ENCODE measurements at places on chromosomes 3 and 15. TPM values are rescaled to one million over a fixed set of nuclear protein-coding genes. Genes with fewer than 3 reads are reported as not detected.
A peak's percentile ranks its signal among the peaks of the same experiment; 100 is the strongest.

GRCh38 chr15:32747921-32748342 lies 30.1 kb downstream of the GREM1 start:
- DNase-seq: no peak

- no peak for DNase-seq
Observed at GRCh38 chr15:67741308-67741707, 84.0 kb upstream of the SKOR1 start.

GRCh38 chr15:98758224-98758623 lies 109.9 kb downstream of the IGF1R start:
- DNase-seq: no peak

GRCh38 chr3:101530686-101531047 lies 17.7 kb upstream of the SENP7 start:
- no peak for DNase-seq

DNA sequence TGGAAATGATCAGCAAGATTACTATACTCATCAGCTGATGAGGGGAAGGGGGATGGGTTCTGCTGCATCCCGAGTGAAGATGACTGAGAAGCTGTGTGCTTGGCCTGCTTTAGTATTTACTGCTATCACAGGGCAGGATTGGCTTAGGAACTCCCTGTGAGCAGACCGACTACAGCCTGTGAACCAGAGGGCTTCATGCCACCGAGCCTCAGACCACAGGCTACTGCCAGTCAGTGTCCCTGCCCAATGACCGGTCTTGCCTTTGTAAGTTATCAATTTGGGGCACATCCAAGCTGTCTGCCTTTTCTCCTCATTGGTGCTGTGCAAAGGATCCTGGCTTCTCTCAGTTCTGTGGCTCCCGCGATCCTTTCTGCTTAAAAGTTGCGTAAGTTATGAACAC lies 71.5 kb downstream of the PDCD6IP start:
- no peak for DNase-seq

GRCh38 chr3:133236901-133237300 lies 163.0 kb upstream of the BFSP2 start:
- DNase-seq: no peak

- DNase-seq: no peak
Observed at GRCh38 chr3:149186219-149186618, 35.4 kb downstream of the CP start.

DNA sequence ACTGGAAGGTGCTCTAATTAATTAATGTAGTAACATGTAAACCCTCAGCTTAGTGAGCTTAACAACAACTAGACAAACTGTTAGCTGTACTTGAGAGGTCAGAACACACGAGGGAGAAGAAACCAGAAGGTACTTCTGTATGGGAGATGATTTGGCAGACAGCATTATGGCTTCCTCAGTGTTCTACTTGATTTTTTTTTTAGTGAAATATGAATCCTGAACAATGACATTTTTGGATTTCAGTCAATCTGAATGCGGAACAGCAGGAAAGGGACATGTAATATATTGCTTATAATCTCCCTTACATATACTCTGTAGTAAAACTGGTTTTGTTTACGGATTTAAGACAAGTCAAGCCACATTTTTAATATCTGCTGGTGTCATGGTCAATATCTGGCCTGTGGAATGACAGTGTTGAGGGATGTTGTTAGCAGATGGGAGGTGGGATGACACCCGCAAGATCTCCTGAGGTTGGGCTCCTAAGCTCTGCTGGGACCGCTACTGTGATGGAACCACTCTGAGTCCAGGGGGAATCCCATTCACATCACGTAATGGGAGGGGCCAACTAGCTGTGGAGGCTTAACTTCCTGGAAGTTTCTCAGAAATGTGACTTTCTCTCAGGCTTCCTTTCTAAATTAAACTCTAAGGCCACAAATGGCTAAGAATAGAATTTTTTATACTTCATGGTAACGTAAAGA lies 18.7 kb downstream of the TNFAIP8L3 start:
- no peak for DNase-seq

- DNase-seq: no peak
Observed at GRCh38 chr15:44183363-44183762, 11.7 kb downstream of the FRMD5 start.

- peak; percentile 86 for DNase-seq
Observed at GRCh38 chr15:83108266-83109219, 1.1 kb downstream of the TM6SF1 start.

- no peak for DNase-seq
Observed at GRCh38 chr3:99720985-99721632, 82.7 kb downstream of the COL8A1 start.

DNA sequence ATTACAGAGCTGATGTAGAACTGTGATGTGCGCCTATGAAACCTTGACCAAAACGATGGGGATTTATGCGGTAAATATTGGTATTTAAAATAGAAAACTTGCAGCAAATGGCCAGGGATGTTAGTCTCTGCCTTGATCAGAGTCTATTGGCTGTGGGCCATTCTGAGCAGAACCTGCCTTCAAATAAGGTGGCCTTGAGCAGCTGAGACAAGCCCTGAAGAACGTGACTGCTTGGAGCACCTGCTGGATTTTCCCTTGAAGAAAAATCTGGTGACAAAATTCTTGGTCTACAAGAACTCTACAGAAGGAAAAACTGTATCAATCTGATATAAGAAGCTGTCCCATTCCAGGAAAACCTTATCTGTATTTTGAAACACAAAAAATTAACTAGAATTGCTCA lies 820.1 kb upstream of the EPHA6 start:
- DNase-seq: no peak

- no peak for DNase-seq
Observed at GRCh38 chr15:74642348-74642733, 26.7 kb downstream of the CLK3 start.

DNA sequence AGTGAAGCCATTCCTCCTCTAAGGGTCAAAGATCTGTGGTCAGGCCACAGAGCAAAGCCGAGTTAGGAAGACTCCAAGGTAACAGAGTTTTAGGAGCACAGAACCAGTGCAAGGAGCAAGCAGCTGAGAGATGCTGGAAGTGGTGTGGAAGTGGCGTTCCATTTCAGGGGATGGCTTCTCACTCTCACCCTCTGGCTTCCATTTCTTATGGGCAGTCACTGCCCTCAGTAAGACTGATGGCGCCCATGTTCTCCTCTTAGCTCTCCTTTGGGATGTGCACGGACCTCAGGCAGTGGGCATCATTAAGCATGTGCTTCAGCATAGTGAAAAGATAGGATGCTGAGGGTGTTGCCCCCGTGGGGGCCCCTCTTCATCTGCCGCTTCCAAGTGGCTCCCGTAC lies 90.3 kb downstream of the ASB7 start:
- no peak for DNase-seq

- DNase-seq: no peak
Observed at GRCh38 chr3:61060411-61060861, 190.8 kb downstream of the FHIT start.

DNA sequence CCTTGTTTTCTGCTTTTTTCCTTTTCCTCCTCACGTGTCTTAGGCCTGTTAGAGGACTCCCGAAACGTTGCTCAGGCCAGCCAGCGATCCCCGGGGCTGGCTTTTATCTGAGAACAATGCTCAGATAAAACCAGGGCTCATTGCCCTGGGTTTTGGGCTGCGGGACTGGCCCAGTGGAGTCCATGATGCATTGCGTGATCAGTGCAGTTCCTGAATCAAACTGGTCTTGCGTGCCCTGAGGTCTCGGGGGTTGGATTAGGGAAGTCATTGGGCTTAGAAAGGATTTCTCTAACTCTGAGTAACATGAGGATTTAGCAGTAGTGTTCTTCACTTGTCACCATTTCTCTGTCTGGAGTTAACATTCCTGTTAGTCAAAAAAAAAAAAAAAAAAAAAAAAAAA lies 66.3 kb downstream of the CCR1 start:
- peak; percentile 65 for DNase-seq

DNA sequence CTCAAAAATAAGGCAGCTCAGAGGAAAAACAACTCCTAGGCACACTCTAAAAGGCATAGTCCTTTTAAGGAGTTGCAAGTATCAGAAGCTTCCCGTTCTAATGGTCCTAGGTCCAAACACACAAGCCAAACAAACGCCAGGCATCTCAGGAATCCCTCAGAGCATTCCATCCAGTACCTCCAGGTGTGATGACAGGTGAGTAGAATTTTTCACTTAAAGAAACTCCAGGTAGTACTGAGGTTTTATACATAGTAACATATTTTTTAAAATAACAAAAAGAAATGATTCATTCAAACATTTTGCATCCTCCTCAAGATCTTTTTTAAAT lies 1092.3 kb downstream of the TUSC7 start:
- DNase-seq: no peak

GRCh38 chr3:142086581-142087090 lies 62.7 kb downstream of the TFDP2 start:
- DNase-seq: no peak

- DNase-seq: no peak
Observed at GRCh38 chr3:127738192-127738840, 65.6 kb downstream of the ABTB1 start.

DNA sequence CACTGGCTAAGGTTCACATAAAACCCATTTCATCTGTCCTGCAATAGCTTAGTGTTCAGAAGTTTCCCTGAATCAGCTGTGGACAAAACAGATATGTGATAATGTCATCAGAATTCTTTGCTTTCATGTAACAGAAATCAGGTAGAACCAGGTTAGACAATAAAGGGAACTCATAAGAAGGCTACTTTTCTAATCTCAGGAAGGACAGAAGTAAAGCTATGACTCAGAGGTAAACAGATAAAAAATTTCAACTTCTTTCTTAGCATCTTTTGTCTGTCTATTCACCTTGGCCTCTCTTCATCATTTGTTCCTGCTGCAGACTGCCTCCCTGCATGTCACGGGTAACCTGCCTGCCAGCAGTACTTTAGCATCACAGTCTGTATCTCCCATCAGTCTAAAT lies 643.1 kb downstream of the MECOM start:
- no peak for DNase-seq

DNA sequence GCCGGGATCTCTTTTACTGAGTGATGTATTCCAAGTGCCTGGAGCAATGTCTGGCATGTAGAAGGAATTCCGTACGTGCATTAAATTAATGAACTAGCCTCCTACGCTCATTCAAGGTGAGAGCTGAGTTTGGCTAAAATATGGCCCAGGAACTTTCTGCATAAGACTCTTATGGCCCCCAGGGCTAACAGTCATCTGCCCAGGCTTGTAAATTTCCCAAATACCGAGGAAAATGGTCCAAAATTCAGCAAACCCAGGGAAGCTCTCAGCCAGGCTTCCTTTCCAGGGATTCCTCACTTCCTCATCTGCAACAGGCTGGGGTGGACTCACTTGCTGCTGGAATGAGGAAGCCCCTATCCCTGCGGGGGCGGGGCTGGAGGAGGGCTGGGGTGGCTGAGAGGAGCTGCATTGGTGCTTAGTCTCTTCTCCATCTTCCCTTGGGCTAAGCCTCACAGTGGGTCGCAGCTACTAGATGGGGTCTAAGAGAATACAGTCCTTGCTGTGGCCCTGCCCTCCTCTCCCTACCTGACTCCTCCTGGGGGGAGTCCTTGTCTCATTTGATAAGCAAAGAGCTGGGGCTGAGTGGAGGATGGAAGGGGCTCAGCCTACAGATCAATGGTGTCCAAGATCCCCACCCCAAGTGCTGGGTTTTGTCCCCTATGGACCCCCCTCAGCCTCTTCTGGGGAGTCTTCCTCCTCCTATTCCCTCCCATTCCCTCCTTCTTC lies 28.5 kb upstream of the APOD start:
- DNase-seq: no peak

GRCh38 chr3:82186017-82186416 lies 424.6 kb upstream of the GBE1 start:
- DNase-seq: no peak

- no peak for DNase-seq
Observed at GRCh38 chr3:8972639-8973038, 9.4 kb upstream of the RAD18 start.

DNA sequence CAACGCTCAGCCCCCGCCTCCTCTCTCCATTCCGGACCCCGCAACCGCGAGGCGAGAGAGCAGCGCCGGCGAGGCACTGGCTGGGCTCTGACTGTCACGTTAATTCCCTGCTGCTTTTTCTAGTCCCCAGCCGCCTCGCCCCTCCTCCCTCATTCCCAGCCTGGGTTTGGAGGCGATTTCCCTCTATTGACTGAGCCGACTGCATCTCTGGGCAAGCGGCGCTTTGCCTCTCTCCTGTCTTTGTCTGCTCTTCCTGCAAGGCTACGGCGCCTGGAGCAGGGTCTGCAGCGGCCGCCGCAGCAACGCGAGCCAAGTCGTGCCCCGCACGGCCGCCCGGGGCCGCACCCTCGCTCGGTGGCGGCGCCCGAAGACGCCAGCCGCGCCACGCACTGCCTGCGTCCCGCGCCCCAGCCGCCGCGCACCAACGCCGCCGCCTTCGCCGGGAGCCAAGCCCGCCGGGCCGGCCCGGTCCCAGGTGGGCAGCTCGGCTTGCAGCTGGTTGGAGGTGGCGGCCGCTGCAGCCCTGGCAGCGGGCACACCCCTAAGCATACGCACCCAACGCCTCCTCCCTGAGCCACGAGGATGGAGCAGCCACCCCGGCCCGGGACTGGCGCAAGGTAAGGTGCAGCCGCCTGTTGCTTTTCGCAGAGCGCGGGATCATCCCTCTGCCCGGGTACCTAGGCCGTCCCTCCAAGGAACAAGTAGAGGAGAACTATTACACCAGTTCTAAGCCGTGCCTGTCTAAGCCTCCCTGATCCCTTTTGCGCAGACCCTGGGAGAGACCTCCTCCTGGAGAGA lies at the start of gene LRRC3B:
Gene LRRC3B (plus strand): TSS at position 152 of the 798 bp plus-strand sequence. CDS start 86,901 bp downstream, outside the sequence.
- no peak for DNase-seq

- no peak for DNase-seq
Observed at GRCh38 chr3:107921038-107921437, 169.8 kb downstream of the CD47 start.

DNA sequence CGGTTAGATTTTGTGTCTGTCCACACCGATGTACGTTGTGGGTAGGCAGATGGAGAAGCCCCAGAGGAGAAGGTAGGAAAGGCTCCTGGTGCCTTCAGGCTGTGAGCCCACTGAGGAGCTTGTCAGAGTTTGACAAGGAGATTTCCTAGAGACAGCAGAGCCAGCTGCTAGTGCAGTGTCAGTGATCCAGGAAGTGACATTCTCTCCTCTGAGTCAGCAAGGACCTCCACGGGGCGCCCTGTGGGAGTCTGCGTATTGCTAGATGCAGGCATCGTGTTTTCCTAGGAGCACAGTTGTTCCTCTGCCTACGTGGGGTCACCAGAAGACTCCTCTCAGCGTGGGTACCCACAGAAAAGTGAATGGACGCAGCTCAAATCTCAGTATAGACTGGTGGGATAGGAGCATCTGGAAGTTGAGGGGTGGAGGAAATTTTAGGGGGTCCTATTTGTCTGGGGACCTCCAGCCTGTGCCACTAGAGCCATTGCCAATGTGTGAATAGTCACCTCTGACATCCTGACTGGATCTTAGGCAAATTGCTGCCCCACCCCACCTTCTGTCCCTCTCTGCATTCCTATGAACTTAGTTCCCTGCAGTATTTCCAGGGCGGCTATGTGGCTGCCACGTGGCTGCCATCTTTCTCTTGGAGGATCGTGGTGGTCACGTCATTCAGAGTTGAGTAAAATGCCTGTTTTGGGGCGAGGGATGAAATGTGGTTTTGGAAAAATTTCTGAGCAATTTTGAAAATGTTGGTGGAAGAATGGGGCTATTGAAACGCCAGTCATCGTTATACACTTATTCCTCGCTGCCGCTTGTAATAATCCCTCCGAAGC lies 84.8 kb upstream of the KLHL25 start:
- no peak for DNase-seq

Gene CKMT1A
- total RNA-seq: 0.43 TPM

Gene OCA2
- not detected for total RNA-seq

Gene KBTBD13
- 8.4 TPM for total RNA-seq

Gene IGSF11
- 3.1 TPM for total RNA-seq

Gene ZPLD1
- total RNA-seq: not detected

Gene CDHR4
- not detected for total RNA-seq

Gene CIDEC
- 6.7 TPM for total RNA-seq

Gene CCDC9B
- total RNA-seq: 162 TPM

Gene MLF1
- 191 TPM for total RNA-seq

Gene PXYLP1
- 13.7 TPM for total RNA-seq

Gene NR2E3
- total RNA-seq: not detected

Gene FANCD2OS
- total RNA-seq: not detected

Gene NR1I2
- total RNA-seq: not detected

Data from Right ventricle myocardium inferior (tissue), 1 donor.